ENCODE measurements at places on chromosomes 6 and 20.

- no peak for DNase-seq
Observed at GRCh38 chr6:166436195-166437139, 53.7 kb upstream of the MPC1 start.

GRCh38 chr6:7879980-7880717 lies 30.4 kb downstream of the TXNDC5 start:
- DNase-seq, result no peak

GRCh38 chr20:44138867-44139266 lies 48.1 kb downstream of the JPH2 start:
- no peak for DNase-seq

GRCh38 chr6:135228486-135228885 lies 47.4 kb downstream of the MYB start:
- no peak for DNase-seq

DNA sequence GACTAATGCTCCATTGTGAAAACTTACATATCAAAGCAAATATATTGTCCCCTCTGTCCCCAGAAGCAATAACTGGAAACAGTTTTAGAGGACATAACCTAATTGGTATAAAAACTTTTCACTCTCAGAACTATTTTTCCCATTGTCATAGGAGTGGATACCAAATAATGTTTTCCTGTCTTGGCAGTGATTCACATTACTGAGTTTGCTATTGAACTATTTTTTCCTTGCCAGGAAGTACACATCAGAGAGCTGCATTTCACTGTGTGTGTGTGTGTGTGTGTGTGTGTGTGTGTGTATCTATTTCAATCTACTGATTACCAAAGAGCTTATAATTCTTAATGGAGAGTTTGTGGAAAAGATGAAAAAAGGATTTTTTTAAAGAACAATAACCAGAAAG lies 45.4 kb downstream of the AKAP12 start:
- DNase-seq, result no peak

DNA sequence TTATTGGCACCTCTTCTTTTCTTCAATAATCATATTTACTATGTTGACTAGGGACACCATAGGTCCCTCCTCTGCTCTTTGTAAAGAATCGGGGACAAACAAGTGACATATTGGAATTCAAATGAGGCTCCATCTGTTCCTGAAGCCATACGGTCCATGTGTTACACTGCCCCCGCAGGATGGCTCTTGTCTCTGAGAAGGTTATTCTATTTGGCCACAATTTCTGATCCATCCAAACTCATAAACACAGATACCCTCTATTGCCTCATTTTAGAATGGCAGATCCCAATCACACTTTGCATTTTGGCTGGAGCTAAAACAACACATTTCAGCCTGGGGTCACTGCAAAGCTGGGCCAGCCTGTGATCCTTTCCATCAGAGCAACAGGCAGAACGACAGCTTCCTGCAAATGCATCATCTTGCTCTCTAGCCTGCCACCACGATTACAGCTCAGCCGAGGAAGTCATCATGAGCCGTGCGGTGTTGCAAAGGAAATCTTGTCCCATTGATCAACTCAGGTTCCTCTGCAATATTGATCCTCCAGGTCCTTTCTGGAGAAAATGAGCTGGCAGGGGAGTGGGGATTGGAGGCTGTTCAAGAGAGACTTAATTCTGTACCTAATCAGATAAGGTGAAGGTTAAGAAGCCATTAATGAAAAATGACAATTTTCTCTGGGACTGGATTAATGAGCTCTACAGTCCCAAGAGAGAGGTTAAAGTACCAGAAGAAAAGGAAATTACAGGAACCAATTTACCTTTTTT lies 73.1 kb downstream of the AGPAT4 start:
- DNase-seq, result no peak

DNA sequence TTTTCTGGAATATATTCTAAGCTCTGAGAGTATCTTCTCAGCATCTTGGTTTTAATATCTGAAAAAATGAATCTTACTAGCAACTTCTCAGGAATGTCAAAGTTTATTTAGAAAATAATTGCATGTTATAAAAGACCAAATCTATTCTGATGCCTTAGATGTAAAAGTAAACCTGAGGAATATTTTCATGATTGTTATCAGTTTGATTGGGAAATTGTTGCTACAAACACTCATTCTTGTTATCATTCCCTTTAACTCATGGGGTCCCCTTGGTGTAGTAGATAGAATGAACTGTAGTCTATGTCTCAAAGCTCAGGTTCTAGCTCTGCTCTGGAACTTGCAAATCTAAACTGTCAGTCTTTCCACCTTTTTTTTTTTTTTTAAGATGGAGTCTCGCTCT lies 50.0 kb downstream of the SNRNP48 start:
- DNase-seq, result no peak

DNA sequence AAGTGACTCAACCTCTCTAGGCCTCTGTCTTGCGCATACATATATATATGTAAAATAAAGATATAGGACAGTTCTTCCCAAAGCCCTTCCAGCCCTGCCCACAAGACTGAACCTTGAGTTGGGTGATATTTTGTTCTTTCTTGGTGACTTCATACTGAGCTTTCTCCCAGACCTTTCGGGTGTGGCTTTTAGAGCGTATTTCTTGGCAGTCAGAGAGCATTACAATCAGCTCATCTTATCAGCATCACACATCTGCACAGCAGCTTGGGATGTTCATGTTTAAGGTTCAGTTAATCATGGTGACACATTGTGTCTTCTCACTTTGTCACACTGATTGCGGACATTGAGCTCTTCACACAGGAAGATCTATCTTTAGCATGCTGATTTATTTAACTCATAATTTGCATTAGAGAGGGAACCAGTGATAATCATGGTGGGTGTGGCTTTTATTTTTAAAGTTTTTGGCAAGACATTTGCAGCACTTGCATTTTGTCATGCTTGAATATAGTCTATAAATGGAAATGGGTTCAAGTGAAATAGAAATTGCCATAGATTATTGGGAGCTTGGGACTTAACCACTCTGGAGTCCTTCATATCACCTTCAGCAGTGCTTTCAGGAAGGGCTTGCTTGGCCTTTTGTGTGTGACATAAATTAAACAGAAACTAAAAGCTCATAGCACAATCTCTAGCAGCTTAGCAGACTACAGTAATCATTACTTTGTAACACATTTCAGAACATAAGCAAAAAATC lies 8.3 kb downstream of the KIF3B start:
- DNase-seq, result peak; percentile 62

DNA sequence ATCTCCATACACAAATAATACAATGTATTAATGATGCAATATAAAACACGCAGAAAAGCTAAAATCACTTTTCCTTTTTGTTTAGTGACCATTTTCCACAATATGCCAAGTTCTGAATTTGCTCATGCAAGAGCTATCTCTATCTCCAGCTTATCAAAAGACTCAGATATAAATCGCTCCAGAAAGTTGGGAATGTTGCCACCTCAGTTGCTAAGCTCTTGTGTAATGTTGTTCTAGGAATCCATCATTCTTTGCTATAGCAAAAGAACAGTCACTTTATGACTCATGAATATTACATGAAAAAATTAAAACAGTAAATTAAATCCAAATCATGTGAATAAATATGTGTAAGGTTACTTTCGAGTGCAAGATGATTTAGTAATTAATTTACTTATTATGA lies 8.7 kb downstream of the PLAGL1 start:
- DNase-seq, result no peak

All from GM13977 (cell line).